NCI-H69 (cell line): ENCODE measurements at places on chromosomes 12 and 14.

DNA sequence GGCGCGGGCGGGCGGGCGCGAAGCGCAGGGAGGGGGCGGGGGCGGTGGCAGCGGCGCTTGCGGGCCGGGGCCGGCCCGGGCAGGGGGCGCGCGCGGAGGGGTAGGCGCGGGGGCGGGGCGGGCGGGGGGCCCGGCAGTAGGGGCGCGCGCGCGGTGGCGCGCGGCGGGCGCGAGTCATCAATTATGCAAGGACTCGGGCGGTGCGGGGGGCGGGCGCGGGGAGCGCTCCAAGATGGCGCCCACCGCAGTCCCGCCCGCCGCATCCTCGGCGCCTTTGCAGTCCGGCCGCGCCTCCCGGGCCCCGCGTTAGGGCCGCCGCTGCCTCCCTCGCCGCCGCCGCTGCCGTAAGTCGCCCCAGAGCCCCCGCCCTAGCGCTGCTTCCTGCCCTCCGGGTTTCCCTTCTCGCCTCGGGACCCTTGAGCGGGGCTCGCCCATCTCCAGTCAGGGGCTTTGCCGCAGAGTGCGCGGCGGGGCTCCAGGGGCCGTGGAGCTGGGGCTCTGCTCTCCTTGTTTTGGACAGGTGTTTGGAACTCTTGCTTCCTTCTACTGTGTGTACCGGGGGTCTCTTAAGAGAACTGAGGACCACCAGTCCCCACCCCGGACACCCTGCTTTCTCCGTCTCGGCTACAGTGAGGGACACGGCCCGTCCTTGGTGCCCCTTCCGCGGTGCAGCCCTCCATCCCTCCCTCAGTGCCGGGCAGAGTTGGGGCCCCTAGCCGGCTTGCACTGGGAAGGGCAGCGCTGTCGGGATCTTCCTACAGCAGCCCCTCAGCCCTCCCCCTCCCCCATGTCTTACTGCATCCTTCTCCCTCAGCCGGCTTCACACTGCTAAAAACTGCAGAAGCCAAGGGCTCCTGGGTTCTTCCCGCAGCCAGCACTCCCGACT is at the start of gene SCN8A:
Gene SCN8A (plus strand): TSS at position 218 of the 886 bp plus-strand sequence. CDS start 71,585 bp downstream, outside the sequence.
- peak; percentile 98 for DNase-seq

GRCh38 chr14:99722741-99723140 is 38.6 kb downstream of the CYP46A1 start:
- DNase-seq: no peak

- no peak for DNase-seq
These were observed 18.6 kb upstream of the PTGR2 start for GRCh38 chr14:73833034-73833433.

- DNase-seq: peak; percentile 49
These were observed 127.4 kb downstream of the CRADD start for GRCh38 chr12:93804392-93805179.

GRCh38 chr12:125696054-125696453 is 630.8 kb downstream of the AACS start:
- DNase-seq: no peak

DNA sequence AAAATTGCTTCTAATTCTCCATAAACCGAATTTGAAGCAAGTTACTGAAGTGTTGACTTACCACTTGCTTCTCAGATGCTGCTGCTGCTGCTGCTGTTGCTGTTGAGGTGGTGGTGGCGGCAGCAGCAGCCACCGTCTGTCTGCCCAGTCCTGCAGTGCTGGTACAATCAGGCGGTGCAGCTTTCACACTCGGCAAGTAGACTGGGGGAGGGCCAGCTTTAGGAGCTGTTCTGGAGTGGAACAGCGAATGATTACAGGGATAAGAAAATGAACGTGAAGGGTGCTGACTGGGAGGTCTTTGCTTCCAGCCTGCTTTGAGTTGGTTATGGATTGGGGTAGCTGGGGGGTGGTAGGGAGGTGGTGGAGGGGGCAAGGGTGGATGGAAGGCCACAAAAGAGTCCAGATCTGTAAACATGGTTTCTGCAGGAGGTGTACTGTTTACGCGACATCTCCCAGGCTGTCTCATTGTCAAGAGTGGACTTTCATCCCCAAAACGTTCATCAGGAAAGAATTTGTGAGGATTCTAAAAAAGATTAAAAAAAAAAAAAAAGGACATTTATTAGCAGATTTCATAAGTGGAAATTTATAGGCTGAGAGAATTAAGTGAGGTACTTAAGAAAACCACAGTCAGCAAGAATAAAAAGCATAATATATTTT is 38.8 kb downstream of the UBR7 start:
- DNase-seq: no peak

DNA sequence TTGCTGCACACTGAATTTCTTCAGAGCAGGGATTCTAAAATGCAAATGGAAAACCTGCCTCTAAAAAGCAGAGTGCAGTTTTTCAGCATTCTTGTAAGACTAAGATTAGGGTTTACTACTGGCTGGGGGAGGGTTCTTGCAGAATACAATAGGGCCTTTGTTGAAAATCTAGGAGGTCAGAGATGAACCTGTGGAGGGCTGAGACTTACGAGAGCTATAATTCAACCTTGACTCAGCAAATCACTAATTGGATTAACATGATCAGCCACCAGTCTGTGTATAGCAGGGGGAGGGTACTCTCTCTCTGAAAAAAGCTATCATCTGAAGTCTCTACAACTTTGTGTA is 92.6 kb upstream of the HIF1A start:
- peak; percentile 53 for DNase-seq

- DNase-seq: no peak
These were observed 7.5 kb upstream of the CCDC177 start for GRCh38 chr14:69582212-69582611.

- peak; percentile 33 for DNase-seq
These were observed 14.4 kb downstream of the PLEKHG7 start for GRCh38 chr12:92717202-92717601.

DNA sequence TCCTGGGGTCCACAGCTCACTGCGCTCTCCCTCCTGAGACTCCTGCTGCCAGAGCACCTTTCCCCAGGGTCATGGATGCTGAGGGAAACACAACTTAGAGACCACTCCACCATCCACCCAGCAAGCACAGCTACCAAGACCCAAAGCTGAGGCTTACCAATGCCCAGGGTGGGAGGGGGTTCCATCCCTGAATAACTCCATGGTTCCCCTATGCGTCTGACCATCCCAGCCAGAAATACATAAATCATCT is 36.3 kb downstream of the DAD1 start:
- no peak for DNase-seq

DNA sequence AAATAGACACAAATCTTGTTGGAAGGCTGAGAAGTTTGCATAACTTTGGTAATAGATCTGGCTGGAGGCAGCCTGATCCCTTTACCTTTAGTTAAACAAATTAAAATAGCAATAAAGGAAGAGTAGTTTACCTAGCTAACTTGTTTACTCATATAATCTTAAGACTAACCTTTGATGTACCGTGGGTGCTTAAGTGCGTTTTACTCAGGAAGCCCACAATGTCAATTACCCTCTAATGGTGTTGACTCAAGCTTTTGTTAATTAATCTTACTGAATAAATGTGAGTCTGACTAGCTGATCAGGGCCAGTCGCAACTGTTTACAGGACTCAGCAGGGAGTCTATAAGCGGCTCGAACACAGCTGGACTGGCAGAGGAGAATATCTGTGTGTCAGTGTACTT is 51.5 kb downstream of the FAR2 start:
- DNase-seq: peak; percentile 63

DNA sequence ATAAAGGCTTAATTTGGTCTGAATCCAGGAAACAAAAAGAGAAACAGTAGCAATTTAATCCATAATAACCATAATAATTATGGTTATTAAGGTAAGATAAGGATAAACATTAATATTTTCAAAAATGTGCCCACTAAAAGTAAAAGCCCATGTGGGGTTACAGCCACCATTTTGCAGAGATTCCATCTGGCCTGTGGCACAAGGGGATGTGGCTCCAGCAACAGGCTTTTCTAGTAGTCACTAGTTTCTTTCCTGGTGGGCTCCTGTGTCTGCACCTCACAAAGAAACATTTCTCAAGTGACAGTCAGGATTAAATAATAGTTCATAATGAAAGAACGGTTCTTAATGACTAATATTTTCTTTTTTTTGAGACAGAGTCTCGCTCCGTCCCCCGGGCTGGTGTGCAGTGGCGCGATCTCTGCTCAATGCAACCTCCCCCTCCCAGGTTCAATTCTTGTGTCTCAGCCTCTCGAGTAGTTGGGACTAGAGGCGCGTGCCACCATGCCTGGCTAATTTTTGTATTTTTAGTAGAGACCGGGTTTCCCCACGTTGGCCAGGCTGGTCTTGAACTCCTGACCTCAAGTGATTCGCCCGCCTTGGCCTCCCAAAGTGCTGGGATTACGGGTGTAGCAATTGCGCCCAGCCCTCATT is 32.2 kb downstream of the GPR19 start:
- no peak for DNase-seq

DNA sequence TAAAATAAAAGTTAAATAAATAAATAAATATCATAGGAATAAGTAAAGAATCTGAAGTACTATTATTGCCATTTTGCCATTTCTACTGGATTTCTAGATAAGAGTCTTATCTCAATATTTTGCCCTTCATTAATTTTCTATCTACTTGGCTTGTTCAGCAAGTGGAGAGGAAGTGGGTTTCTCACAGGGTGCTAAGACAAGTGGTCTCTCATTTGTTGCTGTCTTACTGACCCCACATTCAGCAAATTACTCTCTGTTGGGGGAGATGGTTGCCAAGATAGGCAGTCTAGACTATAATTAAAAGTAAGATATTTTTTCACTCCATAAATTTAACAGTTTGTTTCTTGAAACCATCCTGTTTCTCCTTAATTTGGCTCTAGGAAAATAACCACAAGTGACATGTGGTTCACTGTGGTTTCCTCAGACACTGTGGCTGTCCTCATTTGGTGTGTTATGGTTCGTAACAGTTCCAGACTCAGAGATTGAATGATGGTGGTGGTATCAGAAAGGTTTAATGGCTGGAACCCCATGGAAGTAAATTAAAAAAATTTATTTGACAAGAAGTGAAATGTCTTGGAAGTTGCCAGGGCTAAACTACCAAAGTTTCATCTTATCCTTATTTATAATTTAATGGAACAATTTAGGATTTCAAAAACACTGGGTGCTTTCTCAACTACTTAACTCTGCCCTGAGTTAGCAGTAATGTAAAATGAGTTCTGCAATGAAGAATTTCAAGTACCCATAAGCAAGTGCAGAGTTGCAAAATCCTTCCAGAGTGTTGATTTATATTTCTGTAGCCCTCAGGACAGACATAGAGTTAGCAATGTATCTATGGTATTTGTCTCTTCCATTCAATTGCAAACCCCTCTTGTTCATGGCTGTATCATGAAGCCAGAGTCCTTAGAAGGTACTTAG is 214.8 kb downstream of the MSRB3 start:
- no peak for DNase-seq

- no peak for DNase-seq
These were observed 682.4 kb downstream of the SLC16A7 start for GRCh38 chr12:60278209-60278608.

- DNase-seq: peak; percentile 76
These were observed 213.6 kb downstream of the DAD1 start for GRCh38 chr14:22375321-22375930.

DNA sequence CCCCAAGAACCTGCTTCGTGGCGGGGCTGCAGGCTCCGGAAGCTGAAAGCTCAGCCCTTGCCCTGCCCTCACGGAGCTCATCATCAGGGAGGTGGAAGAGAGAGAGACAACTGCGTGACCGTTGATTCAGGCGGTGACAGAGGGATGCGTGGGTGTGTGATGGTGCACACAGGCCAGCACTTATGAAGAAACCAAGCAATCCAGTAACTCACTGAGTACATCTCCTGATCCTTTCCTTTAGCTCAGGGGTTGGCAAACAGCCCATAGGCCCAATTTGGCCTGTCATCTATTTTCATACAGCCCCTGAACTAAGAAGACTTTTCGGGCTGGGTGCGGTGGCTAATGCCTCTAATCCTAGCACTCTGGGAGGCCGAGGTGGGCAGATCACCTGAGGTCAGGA is 49.9 kb downstream of the TESC start:
- no peak for DNase-seq

DNA sequence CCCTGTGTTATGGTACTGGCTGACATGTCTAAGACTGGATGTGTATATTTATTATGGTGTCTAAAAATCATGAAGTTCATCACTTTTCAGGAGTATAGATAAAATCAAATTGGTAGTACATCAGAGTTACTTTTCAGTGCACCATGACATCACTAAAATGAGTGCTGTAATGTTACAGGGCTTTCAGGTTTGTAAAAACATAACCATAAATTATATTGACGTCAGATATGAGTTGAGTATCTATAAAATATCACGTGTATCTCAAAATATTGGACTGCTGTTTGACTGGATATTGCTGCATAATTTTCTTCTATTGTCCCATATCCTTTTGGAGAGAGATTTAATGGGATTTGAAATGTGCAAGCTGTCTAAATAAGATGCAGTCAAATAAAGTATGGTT is 22.0 kb downstream of the NAA30 start:
- no peak for DNase-seq

DNA sequence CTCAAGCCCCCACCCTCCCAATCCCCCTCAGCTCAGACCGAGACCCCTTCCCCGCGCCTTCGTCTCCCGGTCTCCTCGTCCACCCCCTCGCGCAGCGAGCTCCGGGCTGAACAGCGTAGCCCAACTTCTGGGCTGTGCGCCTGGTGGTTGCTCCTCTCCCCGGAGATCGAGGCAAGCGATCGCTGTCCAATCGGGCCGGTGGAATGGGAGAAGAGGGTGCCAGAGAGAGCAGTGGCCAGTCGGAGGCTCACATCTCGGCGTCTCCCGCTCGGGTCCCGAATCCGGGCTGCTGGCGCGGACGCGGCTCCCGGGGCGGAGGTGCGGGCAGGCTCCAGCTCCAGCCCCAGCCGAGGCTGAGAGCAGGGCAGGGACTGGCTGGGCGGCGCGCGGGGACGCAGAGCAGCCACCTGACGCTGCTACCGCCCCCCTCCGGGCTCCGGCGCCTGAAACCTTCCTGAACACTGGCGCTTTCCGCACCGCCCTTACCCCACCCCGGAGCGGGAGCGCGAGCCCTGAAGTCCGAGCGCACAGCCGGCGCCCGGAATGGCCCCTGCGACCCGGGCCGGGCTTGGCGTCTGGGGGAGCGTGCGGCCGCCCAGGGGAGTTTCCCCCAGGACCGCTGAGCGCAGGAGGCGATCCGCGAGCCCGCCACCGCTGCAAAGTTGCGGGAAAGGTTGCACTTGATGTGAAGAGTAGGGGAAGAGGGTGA is 508 bp upstream of the KCNH5 start:
- peak; percentile 85 for DNase-seq

DNA sequence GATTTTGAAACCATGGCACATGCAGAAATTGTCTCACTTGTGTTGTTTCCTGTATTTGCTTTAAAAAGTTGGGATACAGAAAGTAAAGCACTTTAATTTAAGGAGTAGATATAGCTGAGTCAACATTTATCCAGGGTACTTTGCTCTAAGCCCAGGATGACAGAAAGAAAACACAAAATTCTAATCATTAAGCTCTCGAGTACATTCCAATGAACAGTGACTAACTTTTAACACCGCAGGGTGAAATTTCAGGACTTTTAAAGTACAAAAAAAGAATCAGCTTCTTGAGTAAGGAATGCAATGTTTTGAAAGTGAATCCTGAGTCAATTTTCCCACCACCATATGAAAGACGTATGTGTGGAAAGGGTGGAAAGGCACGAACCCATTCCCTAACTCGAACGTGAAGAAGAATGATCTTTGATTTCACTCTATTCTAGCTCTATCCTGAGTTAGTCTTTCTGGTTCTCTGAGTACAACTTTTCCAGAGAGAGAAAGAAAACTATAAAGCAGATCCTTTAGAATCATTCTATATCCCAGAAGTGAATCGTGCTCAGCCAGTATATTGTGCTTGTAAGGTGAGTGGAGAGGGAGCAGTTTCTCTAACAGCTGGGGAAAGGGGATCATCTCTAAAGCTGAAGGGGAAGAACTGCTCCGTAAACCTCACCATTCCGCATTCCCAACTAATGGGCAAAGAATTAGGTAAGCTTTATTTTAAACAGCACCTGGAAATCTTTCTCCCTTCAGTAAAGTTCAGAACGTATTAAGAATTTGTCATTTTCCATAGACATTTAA is 779.0 kb upstream of the FLRT2 start:
- no peak for DNase-seq
